Fibroblast of skin of abdomen (primary cell): ENCODE measurements at places on chromosomes 3 and 15.

- no peak for DNase-seq
These were observed 16.3 kb upstream of the SMAD6 start for GRCh38 chr15:66685638-66686150.

GRCh38 chr15:49908933-49909295 lies 210.1 kb downstream of the ATP8B4 start:
- DNase-seq: no peak

- DNase-seq: no peak
These were observed 35.5 kb downstream of the DUT start for GRCh38 chr15:48366584-48367312.

- no peak for DNase-seq
These were observed 381.2 kb upstream of the TBL1XR1 start for GRCh38 chr3:177578488-177578887.

- DNase-seq: peak; percentile 52
These were observed at the start of gene SST for GRCh38 chr3:187669675-187670504. Gene SST (minus strand): TSS chr3:187670394. CDS start chr3:187670291, 103 bp downstream.

DNA sequence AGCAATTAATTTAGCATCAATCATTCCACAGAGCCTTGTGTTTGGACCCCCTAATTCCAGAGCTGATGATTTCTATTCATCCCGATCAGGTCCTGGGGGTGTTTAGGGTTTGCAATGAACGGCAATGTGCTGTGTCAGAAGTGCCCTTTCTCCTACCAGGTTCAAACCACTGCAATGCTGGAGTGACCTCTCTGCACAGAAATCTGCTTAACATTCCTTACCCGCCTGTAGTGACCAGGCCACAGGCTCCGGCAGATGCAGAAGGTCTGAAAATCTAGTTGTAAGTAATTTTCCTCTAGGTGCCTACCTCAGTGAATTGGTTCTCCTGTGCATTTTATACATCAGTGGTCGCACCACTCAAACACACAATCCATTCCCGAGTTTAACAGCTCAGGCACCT lies 725.3 kb upstream of the CFAP20DC start:
- DNase-seq: no peak

DNA sequence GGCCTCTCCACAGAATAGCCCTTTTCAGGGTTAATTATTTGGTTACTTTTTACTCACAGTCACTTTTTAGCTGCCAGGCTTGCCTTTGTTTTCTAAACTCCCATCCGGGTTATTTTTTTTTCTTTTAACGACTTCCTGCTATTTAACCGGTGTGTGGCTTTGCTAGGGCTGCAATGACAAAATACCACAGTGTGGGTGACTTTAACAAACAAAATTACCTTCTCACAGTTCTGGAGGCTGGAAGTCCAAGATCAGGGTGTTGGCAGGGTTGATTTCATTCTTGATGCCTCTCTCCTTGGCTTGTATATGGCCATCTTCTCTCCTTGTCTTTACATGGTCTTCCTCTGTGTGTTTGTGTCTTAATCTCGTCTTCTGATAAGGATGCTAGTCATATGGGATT lies 91.5 kb downstream of the IL1RAP start:
- DNase-seq: no peak

GRCh38 chr3:65871305-65872141 lies 167.2 kb downstream of the MAGI1 start:
- DNase-seq: no peak

- no peak for DNase-seq
These were observed 34.7 kb downstream of the HMCES start for GRCh38 chr3:129313415-129313664.

GRCh38 chr3:11477407-11477911 lies 166.3 kb downstream of the VGLL4 start:
- peak; percentile 96 for DNase-seq

DNA sequence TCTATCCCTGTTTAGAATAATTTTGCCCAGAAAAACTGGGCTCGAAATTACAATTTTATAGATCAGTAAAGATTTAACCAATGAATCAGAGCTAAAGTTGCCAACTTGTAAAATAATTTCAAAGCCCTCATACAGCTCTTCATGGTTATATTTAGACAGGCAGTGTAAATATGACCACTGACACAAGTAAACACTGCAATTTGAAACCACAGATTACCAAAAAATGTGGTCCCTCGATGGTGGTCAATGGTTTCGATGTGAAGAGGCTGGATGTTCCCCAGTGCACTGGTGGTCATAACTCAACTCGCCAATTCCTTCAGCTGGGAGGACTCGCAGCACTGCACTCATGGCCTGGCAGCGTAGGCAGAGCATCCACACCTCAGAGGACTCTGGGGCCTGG lies 28.6 kb downstream of the LRTM1 start:
- no peak for DNase-seq

GRCh38 chr3:129416415-129416814 lies 12.0 kb downstream of the EFCAB12 start:
- no peak for DNase-seq

DNA sequence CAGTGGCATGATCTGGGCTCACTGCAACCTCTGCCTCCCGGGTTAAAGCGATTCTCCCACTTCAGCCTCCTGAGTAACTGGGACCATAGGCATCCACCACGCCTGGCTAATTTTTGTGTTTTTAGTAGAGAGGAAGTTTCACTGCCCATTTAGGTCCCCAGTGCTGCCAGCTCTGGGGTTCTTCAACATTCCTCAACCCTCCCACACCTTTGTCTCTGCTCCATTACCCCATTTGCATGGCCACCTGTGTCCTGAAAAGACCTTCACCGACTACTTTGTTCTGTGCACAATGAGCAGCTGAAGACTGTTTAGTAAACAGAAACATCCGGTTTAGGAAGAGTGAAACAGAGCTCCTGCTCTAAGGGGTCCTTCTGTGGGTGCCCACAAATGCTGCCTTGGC lies 92.0 kb downstream of the FAM43A start:
- DNase-seq: no peak

- DNase-seq: no peak
These were observed 12.1 kb downstream of the NR2F2 start for GRCh38 chr15:96342406-96343112.

DNA sequence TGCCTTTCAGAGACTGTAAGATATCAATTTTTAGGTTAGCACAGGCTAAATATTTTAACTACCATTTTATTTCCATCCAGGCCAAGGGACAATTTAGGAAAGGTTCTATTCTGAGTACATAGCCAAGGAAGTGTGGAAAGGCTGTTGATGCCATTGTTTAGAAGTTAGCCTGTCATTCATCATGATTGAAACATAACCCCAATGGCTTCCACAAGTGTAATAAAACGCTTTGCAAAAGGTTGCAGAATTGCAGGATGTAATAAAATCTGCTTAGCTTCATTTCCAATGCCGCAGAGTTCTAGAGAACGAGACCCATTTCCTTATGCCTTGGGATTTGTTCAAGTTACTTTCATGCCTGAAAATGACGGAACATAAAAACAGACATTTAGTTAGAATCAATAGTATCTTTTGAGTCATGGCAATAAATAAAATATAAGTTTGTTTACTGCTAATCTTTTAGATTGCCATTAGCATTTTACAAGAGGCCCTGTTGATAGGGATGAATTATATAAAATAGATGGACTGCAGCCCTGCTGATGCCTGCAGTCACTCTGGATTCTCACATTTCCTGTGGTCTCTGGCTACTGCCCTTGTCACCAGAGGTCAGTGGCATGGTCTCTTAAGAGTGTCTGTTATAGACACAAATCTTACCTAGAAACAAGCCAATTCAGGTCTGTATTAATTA lies 678.2 kb upstream of the CFAP20DC start:
- DNase-seq: no peak

- DNase-seq: no peak
These were observed 39.5 kb upstream of the IQSEC1 start for GRCh38 chr3:13112521-13113345.

GRCh38 chr15:59176653-59177316 lies 29.9 kb upstream of the LDHAL6B start:
- peak; percentile 43 for DNase-seq

GRCh38 chr15:43749690-43750345 lies 3.6 kb downstream of the PDIA3 start:
- DNase-seq: no peak

- DNase-seq: no peak
These were observed 2.9 kb upstream of the IL17RC start for GRCh38 chr3:9914011-9914410.

DNA sequence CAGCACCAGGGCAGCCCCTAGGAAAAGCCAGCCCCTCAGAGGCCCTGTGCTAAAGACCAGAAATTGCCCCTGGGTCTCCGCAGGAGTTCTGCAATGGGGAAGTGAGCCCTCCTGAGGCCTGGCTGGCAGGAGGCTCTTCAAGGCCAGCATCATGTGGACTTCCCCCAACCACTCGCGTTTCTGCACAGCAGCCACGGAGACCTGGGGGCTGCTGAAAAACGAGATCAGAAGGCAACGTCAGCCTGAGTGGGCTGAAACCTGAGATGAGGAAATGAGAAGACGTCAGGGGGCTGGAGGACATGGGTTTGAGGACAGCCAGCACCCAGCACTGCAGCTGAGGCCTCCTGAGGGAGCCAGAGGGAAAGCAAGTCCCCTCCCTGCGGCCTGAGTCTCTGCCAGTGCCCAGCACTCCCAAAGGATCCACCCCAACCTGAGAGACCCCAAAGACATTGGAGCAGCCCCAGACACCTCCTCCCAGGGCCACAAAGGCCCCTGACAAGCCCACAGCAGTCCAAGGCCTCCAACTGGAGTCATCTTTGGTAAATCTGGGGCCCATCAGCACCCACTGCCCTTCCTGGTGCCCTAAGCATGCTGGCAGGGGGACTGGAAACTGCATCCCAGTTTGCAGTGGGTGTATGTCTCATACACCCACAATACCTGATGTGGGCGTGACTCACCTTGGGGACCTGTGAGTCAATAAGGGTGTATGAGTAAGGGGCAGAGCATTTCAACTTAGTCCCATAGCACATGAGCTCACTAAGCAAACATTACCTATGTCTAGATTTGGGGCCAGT lies 29.2 kb upstream of the CYP11A1 start:
- DNase-seq: peak; percentile 77

DNA sequence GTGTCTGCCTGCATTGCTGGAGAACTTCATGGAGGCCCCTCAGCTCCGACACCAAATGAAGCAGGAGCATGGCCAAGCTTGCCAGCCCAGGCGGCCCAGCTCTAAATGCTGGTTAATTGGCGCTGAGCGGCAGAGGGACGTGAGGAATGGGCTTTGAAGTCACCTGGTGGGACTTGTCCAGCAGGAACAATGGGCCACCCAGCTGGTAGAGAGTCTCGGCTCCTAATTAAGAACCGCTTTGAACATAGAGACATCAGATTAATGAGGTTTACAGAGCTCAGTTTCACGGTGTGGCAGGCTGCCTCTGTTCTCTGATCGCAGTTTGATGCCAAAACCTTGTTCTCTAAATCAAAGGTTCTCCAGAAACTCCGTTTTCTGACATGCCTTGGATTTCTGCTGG lies 77.5 kb upstream of the LINGO1 start:
- no peak for DNase-seq

GRCh38 chr15:37142371-37142770 lies 42.0 kb upstream of the MEIS2 start:
- peak; percentile 43 for DNase-seq

GRCh38 chr15:90001683-90002427 lies 731 bp downstream of the ZNF710 start:
- DNase-seq: peak; percentile 71

GRCh38 chr3:169534439-169534838 lies 129.1 kb downstream of the MECOM start:
- DNase-seq: no peak

GRCh38 chr15:30962659-30963058 lies 28.8 kb downstream of the MTMR10 start:
- DNase-seq: no peak

GRCh38 chr3:102024270-102024904 lies 175.1 kb downstream of the NFKBIZ start:
- DNase-seq: no peak

- DNase-seq: peak; percentile 18
These were observed 181.4 kb downstream of the TBL1XR1 start for GRCh38 chr3:177015881-177016280.

DNA sequence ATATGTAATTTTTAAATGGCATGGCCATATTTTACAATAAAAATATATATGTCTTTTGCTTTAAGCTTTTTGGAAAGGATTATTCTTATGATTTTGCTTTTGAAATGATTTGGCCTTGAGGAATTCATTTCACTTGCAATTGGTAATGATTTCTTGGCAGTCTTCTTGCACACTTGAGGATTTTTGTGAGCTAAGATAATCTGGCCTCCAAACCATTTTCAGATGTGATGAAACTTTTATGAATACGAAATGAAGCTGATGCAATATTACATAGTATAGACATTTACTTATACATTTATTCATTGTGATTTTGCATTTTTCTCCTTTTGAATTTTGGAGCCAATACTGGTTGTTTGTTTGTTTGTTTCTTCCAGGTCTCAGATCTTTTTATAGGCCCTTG lies 6.4 kb upstream of the SH2D7 start:
- peak; percentile 95 for DNase-seq

GRCh38 chr3:169754711-169755110 lies 10.1 kb downstream of the TERC start:
- no peak for DNase-seq

DNA sequence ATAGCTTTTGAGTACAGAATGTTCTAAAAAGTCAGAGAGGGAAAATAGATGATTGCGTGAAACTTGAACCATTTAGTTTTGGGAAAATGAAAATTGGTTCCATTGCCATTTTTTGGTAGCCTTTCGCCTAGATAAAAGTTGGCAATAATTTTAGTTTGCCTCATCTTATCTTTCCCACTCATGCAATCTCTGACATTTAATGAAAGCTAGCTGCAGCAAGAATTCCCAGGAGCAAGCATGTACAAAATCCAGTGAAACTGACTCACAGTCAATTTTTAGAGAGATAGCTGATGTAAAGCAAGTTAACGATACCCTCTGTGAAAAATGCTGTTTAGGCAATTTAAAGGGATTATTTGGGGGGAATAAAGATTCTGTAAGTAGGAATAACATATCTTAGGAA lies 797.4 kb downstream of the GRM7 start:
- DNase-seq: no peak

DNA sequence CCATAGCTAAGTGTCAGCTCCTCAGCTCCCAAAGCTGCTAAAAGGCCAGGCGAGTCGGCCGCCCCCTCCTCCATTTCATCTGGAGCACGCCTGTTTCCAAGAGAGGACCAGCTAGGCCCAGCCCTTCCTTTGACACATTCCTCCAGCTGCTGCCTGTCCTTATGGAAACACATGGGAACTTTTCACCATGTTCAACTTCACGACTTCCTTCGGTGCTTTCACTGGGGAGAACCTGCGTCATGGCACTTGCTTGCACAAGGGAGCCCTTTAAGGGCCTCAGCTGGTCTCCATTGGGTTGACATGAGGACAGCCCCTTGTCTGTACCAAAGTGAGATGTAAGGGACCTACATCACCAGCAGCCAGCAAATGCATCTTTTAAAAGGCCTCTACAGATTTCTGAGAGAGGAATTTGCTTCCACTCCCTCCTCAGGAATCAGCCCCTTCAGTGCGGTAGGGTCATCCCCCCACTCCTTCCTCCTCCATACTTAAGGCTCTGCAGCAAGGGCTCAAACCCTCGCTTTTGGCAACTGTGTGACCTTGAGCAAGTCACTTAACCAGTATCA lies 2.1 kb downstream of the MAGI1 start:
- DNase-seq: peak; percentile 53

- no peak for DNase-seq
These were observed 26.8 kb upstream of the CYP11A1 start for GRCh38 chr15:74394090-74394846.
